Activated gamma-delta T cell treated with anti-CD3 and anti-CD28 coated beads, Interleukin-2, amount 50 U/mL, for 16 hours (primary cell): ENCODE measurements at places on chromosomes 3 and 15.
A peak's percentile ranks its signal among the peaks of the same experiment; 100 is the strongest.

DNA sequence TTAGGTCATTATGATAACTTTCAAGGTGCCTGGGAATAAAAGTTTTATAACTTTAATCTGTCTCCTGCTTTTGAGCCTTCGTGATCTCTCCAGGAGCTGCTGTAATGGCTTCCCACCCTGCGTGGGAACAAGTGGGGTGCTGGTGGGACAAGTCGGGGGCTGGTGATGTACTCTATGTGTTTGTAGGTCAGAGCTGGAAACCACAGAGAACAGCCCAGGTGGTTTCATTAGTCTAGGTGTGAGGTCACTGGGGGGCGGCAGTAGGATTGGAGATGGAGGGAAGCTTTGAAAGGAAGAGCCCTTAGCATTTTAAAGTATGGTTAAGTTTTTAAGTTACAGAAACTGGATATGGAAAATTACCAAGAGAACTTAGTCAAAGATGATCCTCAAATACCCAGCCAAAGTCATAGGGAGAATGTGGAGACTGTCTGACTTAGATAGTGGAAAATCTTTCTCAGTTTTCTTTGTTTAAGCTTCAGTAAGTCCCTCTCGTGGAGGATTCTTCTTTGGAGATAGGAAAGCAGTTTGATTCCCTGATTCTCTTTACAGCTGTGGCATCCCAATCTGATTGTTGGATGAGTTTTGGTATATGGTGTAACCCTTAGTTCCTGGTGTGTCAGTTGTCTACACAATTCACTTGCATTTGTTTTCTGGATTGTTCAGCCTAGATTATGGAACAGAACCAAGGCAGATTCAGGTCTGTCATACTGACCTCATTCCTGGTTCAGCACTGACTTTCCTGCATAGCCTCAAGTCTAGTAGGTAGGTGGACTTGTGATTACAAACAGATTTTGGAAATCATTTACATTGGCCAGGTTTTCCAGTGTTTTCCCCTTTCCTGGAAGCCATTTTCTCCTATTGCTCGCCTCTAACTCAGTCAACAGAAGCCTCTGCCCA lies 115.6 kb downstream of the FNDC3B start:
- no peak for DNase-seq

DNA sequence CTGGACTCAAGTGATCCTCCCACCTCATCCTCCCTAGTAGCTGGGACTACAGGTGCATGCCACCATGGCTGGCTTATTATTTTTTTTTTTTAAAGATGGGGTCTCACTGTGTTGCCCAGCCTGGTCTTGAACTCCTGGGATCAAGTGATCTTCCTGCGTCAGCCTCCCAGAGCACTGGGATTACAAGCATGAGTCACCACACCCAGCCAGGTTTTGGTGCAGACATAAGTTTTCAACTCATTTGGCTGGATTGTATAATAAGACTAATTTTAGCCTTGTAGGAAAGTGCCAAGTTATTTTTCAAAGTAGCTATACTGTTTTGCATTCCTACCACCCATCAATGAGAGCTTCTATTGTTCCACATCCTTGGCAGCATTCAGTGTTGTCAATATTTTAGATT lies 32.1 kb downstream of the BUB1B start:
- no peak for DNase-seq

- no peak for DNase-seq
These were observed 279.1 kb upstream of the ICE2 start for GRCh38 chr15:60757831-60758570.

GRCh38 chr15:35784745-35785144 lies 238.8 kb upstream of the DPH6 start:
- no peak for DNase-seq

DNA sequence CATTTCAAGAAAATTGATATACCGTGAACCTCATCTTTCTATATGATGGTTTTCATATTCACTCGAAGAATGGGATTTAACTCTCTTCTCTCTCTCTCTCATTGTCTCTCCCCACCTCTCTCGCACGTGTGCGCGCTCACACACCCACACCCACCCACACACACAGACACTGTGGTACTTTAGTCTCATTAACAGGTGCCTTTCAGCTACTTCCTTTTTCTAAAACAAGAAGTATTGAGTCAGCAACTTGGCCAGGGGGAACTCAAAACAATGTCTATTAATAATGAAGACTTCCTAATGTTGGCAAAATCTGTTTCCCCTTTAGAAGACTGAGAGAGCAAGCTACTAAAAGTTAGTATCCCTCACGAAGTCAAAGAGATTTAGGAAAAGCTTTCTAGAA lies 150.7 kb downstream of the TMCO5A start:
- no peak for DNase-seq

GRCh38 chr3:160454995-160455394 lies 5.4 kb upstream of the TRIM59 start:
- DNase-seq, result no peak

- DNase-seq, result no peak
These were observed 15.4 kb downstream of the SCN5A start for GRCh38 chr3:38634111-38634510.

GRCh38 chr3:134432236-134432635 lies 53.5 kb downstream of the ANAPC13 start:
- no peak for DNase-seq

DNA sequence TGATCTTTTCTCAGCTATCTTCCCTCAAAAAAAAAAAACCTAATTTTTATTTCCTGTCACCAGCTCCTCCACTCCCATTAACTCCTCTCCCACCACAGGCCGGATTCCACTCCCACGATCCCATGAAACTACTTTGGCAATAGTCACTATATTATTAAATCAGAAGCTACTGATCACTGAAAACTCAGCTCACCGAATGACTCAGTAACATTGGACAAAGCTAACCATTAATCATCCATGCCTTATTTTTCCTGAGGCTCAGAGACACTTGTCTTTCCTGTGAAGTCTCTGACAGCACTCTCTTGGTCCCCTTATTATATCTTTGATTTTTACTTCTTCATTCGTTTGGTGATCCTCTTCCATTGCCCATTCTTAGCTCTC lies 260.2 kb downstream of the CGGBP1 start:
- DNase-seq, result no peak

GRCh38 chr15:48440084-48440483 lies 108.9 kb downstream of the DUT start:
- DNase-seq, result no peak

DNA sequence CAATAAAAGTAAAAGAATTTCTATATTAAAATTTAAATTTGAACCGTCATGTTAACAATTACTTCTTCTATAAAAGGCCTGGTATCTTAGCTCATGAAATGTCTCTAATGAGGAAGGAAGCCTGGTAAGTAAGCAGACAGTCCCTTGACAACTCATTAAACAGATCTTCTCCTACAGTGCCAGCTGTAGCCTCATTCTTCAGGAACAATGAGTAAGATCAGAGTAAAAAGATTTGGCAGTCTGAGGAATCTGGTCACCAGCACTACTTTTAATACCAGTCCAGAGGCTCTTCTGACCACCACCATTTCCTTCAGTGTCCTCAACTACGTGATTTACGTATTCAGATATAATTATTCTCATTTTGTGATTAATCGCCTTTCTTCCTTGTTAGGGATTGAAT lies 955.0 kb upstream of the ALCAM start:
- DNase-seq, result no peak

DNA sequence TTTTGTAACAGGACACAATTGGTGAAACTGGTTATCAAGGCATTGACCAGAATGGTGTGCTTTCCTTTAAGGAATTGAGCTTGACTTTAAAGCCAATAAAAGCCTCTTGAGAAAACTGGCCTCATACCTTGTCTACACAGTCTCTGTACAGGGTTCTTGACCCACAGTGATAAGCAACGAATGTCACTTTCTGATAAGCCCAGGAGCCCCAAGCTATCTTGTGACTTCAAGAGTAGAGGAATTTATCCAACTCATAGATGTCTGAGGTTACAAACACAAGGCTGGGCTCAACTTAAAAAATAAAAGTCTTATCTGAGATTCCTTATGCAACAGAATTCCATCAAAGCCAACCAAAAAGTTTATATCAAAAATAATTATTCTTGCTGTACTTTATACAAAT lies 212.1 kb downstream of the GBE1 start:
- DNase-seq, result no peak

- no peak for DNase-seq
These were observed 82.3 kb downstream of the LPP start for GRCh38 chr3:188236271-188236670.

DNA sequence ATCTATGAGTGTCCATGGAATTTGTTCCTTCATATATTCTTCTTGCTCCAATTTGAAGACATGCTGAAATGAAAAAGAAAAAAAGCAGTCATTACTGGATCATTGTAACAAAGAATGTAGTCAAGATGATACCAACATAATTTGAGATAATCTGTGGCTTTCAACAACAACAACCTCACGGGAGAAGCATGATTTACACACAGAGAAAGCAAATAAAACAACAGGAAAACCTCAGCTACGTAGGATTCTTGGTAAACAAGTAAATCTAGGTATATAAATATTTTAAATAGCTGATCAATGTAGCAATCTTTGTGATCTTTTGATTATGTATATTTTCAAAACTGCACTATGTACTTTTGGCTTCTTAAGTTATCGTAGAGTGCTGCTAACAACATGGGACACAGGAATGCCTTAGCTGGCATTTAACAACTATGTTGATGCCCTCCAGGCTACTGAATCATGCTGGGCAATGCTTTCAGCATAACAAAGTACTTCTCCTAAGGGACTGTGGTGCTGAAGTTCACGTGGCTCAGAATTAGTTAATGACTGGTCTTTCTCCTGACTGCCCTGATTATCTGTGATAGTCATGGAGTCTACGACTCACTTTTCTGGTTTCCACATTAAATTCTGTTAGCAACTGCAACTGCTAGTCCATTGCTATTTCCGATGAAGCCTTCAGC lies 96.5 kb upstream of the MYO5C start:
- DNase-seq, result no peak

GRCh38 chr15:45734260-45734711 lies 99.5 kb downstream of the SQOR start:
- DNase-seq, result no peak

DNA sequence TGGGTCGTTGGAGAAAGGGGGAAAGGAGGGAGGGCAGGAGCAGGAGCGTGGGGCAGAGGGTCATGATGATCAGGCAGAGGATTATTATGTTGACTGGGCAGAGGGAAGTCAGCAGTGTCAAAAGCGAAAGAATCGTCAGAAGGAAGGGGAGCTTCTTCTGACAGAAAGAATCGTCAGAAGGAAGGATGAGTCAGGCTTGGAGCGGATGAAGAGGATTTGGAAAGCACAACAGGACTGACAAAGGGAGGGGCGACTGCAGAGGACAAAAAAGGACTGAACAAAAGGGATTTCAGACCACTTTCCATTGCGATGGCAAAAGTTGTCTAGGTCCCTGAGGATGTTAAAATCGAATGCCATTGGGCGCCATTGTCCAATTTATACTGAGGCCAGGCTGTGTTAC lies 1053.5 kb downstream of the SI start:
- no peak for DNase-seq

DNA sequence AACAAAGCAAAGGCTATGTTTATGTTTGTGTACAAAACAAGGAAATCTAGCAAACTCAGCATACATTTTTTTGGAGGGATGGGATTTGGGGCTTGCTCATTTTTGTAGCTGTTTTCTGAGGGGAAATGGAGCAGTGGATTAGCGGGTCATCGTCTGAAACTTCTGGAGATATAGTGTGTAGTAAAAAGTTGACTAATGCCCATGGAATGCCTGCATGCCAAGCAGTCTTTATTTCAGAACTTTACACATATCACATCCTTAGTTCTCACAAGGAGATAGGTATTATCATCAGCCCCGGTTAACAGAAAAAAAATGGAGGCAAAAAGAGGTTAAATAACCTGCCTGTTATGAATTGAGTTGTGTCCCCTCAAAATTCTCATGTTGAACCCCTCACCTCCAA lies 47.1 kb downstream of the ATP13A4 start:
- no peak for DNase-seq

DNA sequence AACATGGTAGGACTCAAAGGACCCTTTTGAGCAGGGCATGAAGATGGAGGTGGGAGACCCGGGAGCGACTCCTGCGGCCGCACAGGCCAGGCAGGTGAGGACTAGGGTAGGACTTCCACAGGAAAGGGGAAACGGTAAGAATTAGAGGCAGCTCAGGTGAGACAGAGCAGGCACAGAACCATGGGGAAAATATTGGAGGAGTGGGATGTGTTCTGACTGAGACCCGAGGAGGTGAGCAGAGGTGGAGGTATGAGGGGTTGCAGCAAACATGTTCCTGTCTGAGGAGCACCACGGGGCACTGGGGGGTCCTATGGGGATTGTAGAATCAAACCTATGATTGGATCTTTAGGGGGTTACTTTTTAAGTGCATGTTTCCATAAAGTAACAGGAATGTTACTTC lies 1.4 kb upstream of the ISG20 start:
- DNase-seq, result no peak

- no peak for DNase-seq
These were observed 1206.5 kb upstream of the EPHA6 start for GRCh38 chr3:95607926-95608325.

GRCh38 chr3:42102571-42102970 lies 11.4 kb downstream of the TRAK1 start:
- no peak for DNase-seq

GRCh38 chr3:189790658-189791057 lies 159.5 kb downstream of the TP63 start:
- DNase-seq, result no peak

- no peak for DNase-seq
These were observed 230.0 kb downstream of the ADAMTS9 start for GRCh38 chr3:64457811-64458210.

DNA sequence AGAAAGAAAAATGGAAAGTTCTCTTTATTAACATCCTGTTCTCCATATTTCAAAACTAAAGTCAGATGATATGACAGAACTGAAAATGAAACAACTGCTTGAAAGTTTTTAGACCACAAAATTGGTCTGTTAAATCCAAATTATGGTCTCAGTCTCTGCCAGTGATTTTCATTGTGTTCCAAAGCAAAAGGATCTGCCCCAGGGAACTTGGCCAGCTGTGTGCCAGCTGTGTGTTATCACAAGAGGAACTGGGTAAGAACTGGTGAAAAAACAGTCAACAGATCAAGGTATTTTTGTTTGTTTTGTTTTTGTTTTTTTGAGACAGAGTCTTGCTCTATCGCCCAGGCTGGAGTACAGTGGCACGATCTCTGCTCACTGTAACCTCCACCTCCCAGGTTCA lies 323.3 kb downstream of the CTNNB1 start:
- no peak for DNase-seq

DNA sequence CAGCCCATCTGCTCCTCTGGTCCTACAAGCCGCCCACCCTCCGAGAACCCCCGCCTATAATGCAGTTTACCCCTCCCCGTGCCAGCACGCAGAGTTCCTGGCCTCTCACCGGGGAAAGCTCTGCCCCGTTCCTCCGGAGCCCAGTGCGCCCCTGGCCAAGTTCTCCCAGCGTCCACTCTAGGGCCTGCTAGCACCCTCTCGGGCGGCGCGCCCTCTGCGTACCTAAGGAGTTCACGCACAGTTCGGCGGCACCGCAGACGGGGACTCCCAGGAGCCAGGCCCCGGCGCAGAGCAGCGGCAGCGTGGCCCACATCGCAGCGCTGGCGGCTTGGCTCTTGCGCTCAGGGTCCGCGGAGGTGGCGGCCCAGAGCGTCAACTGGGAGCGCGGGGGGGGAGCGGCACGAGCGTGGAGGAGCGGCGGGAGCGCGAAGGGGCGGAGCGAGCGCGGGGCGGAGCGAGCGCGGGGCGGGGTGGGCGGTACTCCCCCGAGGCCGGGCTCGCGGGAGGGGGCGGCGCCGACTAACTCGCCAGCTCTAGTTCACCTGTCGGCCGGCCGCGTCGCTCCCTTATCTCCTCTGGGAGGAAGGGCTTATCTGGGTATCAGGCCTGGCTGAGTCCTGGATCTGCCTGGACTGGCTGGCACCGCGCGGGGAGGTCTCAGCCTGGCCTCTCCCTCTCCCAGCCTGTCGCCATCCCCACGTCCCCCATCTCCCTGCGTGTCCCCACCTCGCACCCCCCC lies at the start of gene CTSH:
CTSH (minus strand) TSS at position 378 of the 739 bp plus-strand sequence; CDS start at position 313, 65 bp downstream.
- peak; percentile 39 for DNase-seq

- DNase-seq, result no peak
These were observed 269.5 kb downstream of the PLCL2 start for GRCh38 chr3:17154221-17154620.
